Suprapubic skin (tissue), 4 donors: ENCODE measurements at places on chromosomes 6 and 20.

- DNase-seq: no peak
These were observed 5.1 kb upstream of the DEF6 start for GRCh38 chr6:35292494-35292893.

- DNase-seq: no peak
These were observed 15.7 kb downstream of the ZFP64 start for GRCh38 chr20:52175840-52176239.

GRCh38 chr6:8069151-8069550, 5.0 kb upstream of the BLOC1S5 start:
- DNase-seq: no peak

DNA sequence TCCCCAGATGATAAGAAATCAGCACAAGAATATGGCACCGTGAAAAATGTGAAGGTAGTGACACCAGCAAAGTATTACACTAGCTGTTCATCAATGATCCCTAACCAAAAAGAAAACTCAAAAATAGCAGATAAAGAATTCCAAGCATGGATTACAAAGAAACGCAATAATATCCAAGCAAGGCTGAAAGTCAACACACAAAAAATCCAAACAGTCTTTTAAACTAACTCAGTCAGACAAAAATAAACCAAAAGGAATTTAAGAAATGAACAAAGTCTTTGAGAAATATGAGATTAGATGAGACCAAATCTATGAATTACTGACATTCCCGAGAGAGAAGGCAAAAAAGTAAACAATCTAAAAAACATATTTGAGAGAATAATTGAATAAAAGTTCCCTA, 976.1 kb upstream of the MAP3K7 start:
- DNase-seq: no peak

DNA sequence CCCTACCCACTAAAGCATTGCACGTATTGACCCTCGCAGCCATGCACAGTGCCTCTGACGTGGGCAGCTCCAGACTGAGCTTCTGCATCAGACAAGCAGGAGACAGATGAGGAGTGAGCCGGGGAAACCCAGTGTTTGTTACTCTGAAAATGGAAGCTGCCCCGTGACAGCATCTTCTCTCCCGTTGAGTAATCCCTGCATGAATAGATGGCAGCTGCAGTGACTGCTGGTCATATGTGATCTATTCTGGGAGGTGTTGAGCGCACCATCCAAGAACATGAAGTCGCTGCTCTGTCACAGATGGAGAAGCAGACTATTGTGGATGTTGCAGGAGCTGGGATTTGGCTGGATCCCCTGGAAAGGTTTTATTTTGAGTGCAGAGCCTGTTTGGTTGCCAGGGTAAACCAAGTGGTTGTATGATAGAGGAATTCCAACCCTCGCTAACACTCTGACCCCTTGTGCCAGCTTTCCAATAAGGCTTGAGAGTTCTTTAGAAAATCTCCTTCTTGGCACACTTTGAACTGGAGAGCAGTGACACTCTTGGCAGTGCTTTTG, 242.2 kb downstream of the NRN1 start:
- peak; percentile 74 for DNase-seq

- no peak for DNase-seq
These were observed 37.6 kb downstream of the BEND3 start for GRCh38 chr6:107077710-107078109.
